Stimulated activated CD8-positive, alpha-beta memory T cell treated with anti-CD3 and anti-CD28 coated beads, Interleukin-15, amount 100 ng/mL, for 1 hour (primary cell): ENCODE measurements at places on chromosomes 12 and 14.

- DNase-seq, result no peak
Observed at GRCh38 chr14:41668356-41668755, 61.7 kb downstream of the LRFN5 start.

DNA sequence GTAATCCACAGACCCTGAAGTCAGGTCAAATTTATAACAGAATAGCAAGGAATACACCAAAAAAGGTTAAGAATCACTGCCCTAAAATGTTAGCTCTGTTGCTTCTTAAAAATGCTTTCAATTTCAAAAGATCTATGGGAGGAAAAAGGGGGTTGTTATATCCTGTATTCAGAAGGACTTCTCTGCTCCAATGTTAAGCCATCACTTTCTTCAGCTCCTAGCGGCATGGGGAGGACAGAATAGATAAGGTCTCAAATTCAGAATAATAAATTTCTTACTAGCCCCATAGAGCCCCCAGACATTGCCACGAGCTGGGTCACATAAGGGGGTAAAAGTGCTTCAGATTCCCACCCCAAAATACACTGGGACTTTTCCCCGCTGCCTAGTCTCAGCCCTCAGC, 49.8 kb downstream of the CPM start:
- DNase-seq, result no peak

DNA sequence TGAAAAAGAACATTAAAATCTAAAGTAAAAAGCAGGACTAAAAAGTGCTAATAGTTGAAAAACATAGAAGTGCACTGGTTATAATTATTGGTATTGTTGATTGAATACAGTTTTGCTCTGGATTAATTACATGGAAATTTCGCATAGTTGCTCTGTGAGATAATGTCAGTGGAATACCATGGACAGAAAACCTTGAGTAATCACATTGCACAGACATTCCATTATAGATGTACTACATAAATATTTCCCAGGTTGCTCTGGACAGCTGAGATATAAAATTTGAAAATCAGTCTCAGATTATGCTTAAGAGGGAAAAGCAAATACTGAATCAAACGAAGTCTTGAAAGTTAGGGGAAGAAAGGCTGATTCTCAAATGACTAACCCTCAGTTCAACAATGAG, 439.3 kb upstream of the FLRT2 start:
- no peak for DNase-seq

DNA sequence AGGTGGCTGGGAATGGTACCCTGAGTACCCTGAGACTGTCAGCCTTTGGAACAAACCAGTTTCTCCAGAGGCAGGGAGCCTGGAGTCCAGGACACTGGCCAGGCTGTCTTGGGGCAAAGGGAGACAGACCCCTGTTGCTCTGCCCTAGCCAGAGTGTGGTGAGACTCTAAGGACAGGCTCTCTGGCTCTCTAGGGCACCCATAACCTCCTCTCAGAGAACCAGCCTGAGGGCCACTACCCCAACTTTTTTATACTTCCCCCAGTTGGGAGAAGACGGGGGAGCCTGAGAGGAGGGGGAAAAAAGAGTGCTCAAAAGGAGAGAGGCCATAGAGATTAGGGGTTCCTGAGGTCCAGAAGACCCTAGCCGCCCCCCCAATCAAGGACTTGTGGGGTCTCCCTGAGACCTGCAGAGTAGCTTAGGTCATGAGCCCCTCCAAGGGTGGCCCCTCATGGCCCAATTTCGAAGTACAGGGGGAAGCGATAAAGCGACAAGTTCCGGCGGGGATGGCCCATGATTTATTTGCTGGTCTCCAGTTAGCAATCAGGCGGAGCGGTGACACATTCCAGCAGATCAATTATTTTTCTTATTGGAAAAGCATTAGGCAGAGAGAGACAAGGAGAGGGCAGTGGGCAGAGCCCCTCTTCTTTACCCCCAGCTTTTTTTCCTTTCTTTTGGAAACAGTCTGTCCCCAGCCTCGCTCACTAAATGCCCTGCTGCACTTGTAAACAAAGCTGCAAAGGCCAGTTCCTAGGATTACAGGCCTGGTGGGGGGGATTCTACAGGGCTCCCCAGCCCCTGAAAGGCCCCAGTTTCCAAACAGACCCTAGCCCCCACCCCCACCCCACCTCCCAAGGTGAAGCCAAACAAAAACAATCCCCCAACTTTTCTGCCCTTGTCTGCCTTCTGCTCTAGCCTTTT, 1.5 kb downstream of the HOXC8 start:
- no peak for DNase-seq

DNA sequence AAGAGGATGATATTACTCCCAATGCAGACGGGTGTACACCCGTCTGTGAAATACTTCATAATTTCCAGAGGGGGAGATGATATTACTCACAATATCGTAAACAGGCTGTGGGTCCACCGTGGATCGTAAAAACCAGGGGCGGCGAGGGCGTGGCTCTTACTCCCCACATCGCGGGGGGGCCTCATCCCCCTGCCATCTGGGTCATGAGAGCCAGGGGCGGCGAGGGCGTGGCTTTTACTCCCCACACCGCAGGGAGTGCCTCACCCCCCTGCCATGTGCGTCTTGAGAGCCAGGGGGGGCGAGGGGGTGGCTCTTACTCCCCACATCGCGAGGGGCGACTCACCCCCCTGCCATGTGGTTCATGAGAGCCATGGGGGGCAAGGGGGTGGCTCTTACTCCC, 86.2 kb upstream of the GNG2 start:
- DNase-seq, result no peak

DNA sequence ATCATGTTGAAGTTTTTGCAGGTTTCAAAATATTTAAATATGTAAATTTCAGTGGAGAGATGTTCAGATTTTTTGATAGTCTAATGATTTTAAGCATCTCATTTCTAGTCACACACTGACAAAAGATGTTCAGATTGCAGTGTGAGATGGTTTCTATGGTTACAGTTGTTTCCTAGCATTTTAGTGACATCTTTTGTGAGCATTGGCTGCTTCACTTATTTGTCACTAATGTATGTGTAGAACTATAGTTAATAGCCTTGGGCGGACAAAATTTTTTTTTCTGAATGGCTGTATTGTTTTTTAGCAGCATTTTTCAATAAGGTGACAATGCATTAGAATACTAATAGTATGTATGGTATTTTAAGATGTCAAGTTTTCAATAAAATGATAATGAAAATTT, 315.6 kb upstream of the PRKD1 start:
- no peak for DNase-seq

DNA sequence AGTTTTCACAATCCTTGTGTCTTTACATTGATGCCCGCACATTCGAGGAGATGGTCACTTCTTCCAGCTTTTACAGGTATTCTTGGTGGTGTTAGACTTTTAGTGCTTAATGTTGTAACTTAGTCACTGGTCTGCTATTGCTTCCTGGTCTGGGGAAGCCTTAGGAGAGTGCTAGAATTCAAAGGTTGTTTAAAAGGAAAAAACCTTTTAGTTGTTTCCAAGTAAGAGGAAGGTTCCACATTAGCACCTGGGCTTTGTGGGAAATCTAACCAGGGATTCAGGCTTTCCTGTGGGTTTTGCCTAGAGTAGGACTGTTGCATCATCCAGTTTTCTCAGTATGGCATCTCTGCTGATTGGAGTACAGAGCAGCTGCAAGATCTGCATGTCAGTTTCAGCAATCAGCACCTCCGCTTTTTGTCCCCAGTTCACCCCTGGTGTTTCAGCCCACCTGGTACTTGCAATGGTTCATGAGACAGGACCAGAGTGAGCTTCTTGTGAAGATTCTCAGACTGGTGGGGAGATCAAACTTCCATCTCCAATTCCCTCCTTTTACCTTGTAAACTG, 44.0 kb upstream of the PLBD1 start:
- no peak for DNase-seq

GRCh38 chr12:104535369-104535768, 78.6 kb downstream of the CHST11 start:
- no peak for DNase-seq
